NCI-H2171 treated with DMSO at 0.1 percent for 48 hours (cell line): ENCODE measurements at places on chromosomes 1 and 21.

- DNase-seq = no peak
These were observed 88.6 kb upstream of the PLXNA2 start for GRCh38 chr1:208332774-208333126.

- no peak for DNase-seq
These were observed 73.2 kb downstream of the SSBP3 start for GRCh38 chr1:54332781-54333585.

DNA sequence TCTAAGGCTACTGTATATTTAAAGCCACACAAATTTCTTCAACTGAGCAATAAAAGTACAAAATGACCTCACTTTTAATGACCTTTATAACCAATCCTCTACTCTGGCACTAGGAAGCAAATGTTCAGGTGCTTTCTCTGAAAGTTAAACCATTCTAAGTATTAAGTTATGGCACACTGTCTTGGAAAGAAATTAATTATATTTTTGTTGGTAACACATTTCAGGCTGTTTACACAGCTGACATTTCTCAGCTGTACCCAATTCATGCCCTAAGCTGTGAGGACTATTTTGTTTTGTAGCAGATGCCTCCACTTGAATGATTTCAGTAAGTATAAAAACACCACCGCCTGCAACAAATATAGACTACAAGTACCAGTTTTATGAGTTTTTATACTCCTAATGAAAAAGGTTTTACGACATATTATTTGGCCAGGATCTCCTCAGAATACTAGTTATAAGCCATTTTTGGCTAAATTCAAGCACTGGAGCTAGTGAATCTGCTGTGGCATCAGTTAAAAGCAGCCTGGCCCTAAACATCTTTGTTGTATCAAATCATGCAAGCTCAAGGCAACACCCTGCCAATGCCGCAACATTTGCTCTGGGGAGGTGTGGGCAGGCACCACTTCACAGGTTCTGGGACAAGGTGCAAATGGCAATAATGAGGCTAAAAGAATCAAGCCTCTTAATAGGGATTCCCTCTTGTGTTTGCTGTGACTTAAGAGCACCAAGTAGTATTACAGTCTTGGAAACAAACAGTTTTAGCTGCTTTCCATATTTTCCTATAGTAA is 228.4 kb upstream of the DMRTA2 start:
- peak; percentile 24 for DNase-seq

DNA sequence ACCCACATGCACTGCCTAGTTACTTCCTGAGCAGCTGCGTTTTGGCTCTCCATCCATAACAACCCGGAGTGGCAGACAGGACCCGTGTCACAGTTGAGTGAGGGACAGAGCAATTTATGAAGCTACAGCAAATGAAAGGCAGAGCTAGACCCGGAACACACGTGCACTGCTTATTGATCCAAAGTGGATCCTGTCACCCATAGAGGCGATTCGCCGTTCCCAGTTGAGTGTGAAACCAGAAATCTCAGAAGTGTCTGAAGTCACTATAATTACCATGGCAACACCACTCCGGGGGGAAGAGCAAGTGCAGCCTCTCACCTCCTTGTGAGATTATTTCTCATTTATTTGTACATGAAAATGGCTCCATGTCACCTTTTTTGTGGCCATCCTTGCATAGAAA is 365.2 kb downstream of the DSCAM start:
- DNase-seq = no peak

DNA sequence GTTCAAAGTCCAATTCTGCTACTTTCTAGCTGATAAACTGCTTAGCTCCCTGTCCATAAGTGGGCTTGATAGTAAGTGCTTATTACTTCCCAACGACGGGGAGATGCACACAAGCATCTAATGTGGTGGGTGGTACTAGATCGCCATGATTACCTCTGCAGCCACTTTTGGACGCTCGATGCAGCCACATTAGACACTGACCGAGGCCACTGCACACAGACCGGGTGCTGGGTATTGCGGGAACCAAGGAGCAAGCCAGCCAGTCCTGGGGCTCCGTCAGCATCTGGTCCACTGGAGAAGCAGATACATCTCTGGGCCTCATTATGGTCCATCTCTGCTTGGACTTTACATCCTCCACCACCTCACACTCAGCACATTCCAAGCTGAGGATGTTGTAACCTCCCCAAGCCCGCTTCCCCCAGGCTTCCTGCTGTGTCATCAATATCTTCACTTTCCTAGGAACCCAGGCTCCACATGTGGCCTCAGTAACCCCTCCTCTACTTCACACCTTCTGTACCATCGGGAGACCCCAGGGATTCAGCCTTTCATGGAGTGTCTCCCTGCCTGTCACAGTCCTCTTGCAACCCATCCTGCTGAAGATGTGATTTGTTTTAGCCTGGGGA is 48.2 kb downstream of the RHOU start:
- DNase-seq = no peak

- peak; percentile 50 for DNase-seq
These were observed 25.1 kb upstream of the PLEKHA6 start for GRCh38 chr1:204384636-204385352.

DNA sequence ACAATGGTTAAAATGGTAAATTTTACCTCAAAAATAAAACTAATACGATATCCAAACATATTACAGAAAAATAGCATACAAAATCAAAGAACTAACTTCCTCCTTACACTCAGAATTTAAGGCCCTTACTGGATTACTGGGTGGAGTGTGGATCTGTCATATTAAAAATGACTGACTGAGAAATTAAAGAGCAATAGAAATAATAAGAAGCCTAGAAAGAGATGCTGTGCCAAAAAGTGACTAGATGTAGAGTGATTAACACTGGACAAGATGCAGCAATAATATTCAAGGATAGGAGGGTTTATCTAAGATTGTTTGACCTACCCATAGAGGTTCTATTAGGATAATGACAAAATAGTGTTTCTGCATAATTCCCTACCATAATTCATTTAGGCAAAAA is 424.3 kb downstream of the SETD4 start:
- DNase-seq = no peak
